Pons (tissue), 1 donor: ENCODE measurements at places on chromosomes 13 and 19.
A peak's percentile ranks its signal among the peaks of the same experiment; 100 is the strongest.

- DNase-seq, result no peak
Observed at GRCh38 chr13:76397413-76397812, 488.8 kb downstream of the KCTD12 start.

- no peak for DNase-seq
Observed at GRCh38 chr13:97538203-97538602, 104.2 kb downstream of the RAP2A start.

DNA sequence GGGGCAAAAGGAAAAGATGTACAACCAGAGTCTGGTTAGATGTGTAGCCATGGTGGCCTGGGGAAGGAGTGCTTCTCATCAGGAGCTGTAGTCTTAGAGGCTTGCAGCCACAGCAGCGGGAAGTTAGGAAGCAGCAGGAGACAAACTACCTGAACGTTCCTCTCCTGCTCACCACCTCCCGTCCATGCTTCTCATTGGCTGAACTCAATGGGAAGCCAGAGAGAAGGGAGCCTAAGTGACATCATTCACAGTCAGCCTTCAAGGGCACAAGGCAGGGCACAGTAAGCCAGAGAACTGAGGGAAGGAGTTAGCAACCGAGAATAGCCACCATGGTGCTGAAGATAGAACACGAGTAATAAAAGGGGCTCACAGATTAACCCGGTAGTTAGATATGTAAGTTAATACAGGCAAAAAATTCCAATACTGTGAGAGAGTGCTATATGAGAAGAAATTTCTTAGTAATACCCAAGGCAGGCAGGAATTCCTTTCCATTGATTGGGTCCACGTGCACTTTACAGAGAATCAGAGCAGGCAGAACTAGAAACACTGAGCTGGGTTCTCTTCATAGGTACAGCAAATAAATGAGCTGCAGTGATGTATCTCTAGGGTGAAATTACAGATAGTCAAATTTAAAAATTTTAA, 391.5 kb upstream of the DACH1 start:
- DNase-seq, result no peak

- DNase-seq, result peak; percentile 92
Observed at GRCh38 chr19:17079710-17080439, 4.3 kb downstream of the MYO9B start.
